ENCODE measurements at places on chromosomes 2 and 18. TPM values are rescaled to one million over a fixed set of nuclear protein-coding genes. Genes with fewer than 3 reads are reported as not detected.

Gene PTRHD1
- polyA plus RNA-seq: 39.2 TPM

Gene SERPINB7
- 0.22 TPM for polyA plus RNA-seq

Gene ST8SIA3
- polyA plus RNA-seq: 0.01 TPM

Gene PTMA
- polyA plus RNA-seq: 1,633 TPM

Gene TTN
- 0.53 TPM for polyA plus RNA-seq

Gene TUBA3E
- polyA plus RNA-seq: not detected

Gene UGT1A7
- not detected for polyA plus RNA-seq

Gene RAD51AP2
- not detected for polyA plus RNA-seq

Gene GORASP2
- polyA plus RNA-seq: 55.5 TPM
